H4 (cell line): ENCODE measurements at places on chromosomes 3 and 15. TPM values are rescaled to one million over a fixed set of nuclear protein-coding genes. Genes with fewer than 3 reads are reported as not detected.

The CYP1A1 gene
- total RNA-seq = 0.33 and 2.3 TPM in 2 replicates

GRCh38 chr15:74202452-74203401, at the start of gene STRA6:
STRA6 (minus strand) TSS chr15:74202787; CDS start chr15:74202267, 520 bp downstream.
- DNase-seq = peak; percentile 80

The TM4SF4 gene
- total RNA-seq = not detected in 2 replicates

DNA sequence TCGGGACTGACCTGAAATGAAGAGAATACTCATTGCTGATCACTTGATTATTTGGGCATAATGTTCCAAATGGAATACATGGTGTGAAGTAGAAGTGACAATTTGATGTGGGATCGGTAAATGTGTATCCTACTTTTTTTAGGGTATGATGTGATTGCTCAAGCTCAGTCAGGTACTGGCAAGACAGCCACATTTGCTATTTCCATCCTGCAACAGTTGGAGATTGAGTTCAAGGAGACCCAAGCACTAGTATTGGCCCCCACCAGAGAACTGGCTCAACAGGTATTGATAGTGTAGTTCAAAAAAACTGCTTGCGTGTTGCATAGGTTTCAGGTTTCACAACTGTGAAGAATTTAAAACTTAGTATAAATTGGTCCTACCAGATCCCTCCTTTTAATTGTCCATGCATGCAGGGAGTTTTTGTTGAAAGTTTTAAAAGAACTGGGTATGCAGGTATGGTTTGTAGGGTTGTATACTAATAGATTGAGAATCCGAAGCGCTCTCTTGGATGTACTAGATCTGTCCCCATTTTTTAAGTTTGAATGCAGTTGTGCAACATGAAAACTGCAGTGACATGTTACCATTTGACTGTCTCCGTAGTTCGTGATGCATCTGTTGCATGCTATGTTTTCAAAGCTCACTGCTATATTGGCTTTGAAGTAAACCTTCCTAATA, 1.6 kb downstream of the EIF4A2 start:
- DNase-seq = no peak

DNA sequence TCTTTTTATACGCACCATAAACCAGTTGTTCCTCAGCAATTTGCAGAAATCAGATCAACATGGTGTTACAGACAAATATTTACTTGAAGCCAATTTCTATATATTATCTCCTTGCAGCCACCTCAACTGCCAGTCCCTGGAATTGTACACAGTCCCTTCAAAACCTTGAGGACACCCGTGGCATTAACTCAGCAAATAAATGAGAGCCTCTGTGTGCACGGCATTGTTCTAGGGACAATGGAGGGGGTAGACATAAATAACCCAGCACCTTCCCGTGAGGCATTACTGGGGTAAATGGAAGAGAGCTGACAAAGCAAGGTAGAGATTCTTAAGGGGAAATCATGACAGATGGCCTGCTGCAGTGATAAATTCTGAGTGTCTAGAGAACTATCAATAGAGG, 12.5 kb downstream of the TM2D3 start:
- DNase-seq = no peak

GRCh38 chr3:11201251-11202019, 47.1 kb downstream of the HRH1 start:
- DNase-seq = no peak

- DNase-seq = no peak
Observed at GRCh38 chr3:53729618-53730017, 116.6 kb downstream of the CHDH start.

DNA sequence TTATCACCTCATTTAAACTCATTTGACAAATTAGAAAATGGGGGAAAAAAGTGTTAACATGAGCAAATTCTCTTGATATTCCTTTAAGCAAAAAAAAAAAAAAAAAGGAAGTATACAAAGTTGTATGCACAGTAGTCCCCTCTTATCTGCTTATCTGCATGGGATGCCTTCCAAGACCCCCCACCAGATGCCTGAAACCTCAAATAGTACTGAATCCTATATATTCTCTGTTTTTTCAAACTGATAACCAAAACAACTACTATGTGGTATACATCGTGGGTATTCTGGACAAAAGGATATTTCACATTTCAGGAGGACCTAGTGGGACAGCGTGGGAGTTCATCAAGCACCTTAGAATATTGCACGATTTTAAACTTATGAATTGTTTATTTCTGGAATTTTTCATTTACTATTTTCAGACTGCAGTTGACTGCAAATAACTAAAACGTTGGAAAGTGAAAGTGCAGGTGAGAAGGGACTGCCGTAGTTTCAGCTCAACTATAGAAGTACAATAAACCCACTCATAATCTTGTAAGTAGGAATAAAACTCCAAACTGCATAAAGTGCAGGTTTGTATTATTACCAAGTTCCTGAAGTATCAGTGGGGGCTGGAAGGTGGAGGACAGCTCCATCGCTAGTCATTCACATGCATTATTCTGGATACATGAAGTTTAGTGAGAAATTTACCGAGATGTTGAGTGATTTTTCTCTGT, 43.6 kb upstream of the PLCL2 start:
- no peak for DNase-seq

- DNase-seq = no peak
Observed at GRCh38 chr15:52006702-52007340, 12.2 kb upstream of the MAPK6 start.

GRCh38 chr3:197675951-197676350, 60.8 kb downstream of the RUBCN start:
- DNase-seq = no peak

The ZNF80 gene
- not detected in 2 replicates for total RNA-seq

DNA sequence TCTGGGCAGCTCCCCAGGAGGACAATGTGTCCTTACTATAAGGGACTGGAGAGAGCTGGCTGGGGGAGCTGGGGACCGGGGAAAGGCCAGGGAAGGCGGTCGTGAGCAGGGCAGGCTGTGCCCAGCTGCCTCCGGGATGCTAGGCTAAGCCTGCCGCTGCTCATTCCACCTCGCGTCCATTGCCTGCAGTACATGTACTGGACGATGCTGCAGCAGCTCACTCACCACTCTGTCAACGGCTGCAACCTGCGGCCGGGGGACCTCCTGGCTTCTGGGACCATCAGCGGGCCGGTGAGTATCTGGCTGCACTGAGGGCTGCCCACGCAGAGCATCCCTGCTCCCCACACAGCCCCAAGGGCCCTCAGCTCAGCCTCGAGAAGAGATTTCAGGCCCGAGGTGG, 27.1 kb downstream of the FAH start:
- no peak for DNase-seq

The PCSK6 gene
- total RNA-seq = not detected in 2 replicates

DNA sequence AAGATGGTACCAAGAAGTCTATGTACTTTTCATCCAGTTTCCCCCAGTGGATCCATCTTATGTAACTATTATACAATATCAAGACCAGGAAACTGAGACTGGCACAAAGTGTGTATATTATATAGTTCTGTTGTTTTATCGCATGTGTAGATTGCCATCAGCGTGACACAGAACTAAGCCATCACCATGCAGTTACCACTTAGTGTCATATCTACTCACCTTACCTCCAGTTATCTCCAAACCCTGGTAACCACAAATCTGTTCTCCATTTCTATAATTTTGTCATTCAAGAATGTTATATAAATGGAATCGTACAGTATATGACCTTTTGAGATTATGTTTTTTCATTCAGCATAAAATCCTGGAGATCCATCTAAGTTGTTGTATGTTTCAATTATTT, 23.1 kb downstream of the IFT122 start:
- DNase-seq = no peak

- no peak for DNase-seq
Observed at GRCh38 chr3:167864552-167864874, 129.0 kb downstream of the SERPINI1 start.

The GXYLT2 gene
- total RNA-seq = 14.2 and 16.9 TPM in 2 replicates

The PRTG gene
- 1.3 and 2.1 TPM in 2 replicates for total RNA-seq

- no peak for DNase-seq
Observed at GRCh38 chr3:197462808-197463207, 93.0 kb downstream of the BDH1 start.

The SNRK gene
- 9.2 and 11.4 TPM in 2 replicates for total RNA-seq

DNA sequence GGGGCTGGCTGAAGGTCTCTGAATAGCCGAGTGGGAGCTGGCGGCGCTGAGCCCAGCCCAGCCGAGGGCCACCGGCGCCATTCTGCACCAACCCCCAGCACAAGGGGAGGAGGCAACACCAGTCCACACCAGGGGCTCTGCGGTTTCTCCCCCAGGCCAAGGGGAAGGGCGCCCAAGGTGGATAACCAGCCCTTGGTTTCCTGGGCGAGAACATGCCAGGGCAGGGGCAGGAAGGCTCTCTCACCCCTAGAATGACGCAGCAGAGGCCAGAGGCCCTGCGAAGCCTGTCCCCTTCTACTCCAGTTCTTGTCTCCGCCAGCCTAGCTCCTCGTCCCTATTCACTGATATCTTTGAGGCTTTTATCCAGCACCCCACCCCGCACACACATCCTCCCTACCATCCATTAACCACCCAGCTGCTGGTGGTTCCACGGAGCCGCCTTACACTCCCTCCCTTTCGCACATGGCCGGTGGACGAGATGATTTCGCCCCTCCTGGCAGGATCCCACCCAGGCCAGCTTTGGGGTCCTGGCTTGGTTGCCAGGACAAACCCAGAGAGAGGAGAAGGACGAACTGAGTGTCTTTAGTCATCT, 1.3 kb downstream of the RBPMS2 start:
- no peak for DNase-seq

DNA sequence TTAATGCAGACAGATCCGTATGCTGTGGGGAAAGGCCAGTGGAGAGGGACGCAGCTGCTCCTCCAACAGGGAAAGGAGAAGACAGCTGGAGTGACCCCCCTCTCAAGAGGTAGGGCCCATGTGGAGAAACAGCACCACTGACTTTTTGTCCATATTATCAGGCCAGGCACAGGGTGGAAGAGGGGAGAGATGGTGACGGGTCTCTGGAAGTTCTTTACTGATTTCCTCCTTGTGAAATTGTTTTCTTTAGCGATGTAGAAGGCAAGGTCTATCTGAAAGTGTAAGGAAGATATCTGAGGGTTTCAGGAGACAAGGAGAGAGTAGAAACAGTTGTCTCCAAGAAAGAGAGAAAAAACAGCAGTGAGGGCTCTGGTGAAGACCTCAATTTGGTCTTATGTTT, 338.8 kb downstream of the VPS13C start:
- DNase-seq = no peak

The MKRN3 gene
- total RNA-seq = 5.6 and 9.6 TPM in 2 replicates

GRCh38 chr3:155549087-155549486, 195.8 kb downstream of the PLCH1 start:
- no peak for DNase-seq

GRCh38 chr3:41148478-41148877, 50.8 kb upstream of the CTNNB1 start:
- DNase-seq = no peak

DNA sequence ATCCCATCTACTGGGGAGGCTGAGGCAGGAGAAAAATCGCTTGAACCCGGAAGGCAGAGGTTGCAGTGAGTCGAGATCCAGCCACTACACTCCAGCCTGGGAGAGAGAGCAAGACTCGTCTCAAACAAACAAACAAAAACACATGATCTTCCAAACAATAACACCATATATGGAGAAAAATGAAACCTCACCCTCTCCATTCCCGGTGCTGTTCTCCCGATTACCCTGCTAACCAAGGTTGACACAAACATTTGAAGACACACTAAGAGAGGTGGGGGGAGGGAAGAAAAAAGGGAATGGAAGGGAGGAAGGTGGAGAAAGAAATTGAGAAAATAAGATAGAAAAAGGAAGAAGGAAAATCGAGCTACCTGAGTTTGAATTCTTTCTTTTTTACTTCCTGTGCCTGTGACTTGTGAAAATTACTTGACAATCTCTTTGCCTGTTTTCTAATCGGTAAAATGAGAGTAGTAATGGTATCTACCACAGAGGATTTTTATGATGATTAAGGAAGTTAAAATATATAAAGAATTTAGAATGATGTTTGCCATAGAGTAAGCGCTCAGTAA, 1.1 kb upstream of the PLSCR2 start:
- peak; percentile 39 for DNase-seq

- DNase-seq = no peak
Observed at GRCh38 chr15:75167588-75168350, 33.9 kb upstream of the C15orf39 start.

DNA sequence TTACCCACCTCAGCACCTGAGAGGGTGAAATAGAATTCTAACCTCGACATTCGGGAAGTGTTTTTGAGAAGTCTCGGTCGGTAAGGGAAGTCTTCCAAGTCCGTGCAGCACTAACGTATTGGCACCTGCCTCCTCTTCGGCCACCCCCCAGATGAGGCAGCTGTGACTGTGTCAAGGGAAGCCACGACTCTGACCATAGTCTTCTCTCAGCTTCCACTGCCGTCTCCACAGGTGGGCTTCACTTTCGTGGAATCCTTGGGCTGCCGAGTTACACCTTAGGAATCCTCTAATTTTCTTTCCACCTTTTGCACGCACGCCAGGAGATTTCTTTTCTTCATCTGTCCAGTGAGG, 775 bp downstream of the CCNDBP1 start:
- no peak for DNase-seq

DNA sequence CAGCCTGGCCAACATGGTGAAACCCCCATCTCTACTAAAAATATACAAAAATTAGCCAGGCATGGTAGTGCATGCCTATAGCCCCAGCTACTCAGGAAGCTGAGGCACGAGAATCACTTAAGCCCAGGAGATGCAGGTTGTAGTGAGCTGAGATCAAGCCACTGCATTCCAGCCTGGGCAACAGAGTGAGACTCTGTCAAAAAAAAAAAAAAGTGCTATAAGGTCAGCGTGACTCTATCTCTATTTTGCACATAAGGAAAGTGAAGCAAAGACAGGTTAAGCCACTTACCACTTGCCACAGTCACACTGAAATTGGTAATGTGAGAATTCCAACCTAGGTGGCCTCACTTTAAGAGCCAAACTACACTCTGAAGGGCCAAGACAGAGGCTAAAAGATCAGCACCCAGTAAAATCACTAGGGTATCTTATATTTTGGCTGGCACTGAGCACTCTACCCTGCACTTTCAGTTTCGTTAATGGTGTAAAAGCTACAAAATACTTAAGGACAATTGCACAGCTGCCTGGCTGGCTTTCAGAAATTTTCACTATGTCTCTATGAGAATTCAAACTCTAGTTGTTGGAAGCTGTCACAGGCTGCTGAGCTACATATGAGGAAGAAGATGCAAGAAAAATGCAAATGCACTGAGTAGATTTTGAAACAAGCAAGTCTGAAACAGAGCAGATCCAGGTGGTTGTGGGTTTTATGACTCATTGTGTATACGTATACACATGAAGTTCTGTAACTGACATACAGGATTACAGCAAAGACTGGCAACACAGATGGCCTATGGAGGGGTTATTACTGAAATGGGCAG, 32.7 kb downstream of the TRANK1 start:
- peak; percentile 79 for DNase-seq

The PYDC2 gene
- not detected in 2 replicates for total RNA-seq

The THPO gene
- total RNA-seq = 0.43 and 0.74 TPM in 2 replicates

The DCP1A gene
- 6.5 and 10.9 TPM in 2 replicates for total RNA-seq

The MCTP2 gene
- total RNA-seq = 27.0 and 36.1 TPM in 2 replicates

DNA sequence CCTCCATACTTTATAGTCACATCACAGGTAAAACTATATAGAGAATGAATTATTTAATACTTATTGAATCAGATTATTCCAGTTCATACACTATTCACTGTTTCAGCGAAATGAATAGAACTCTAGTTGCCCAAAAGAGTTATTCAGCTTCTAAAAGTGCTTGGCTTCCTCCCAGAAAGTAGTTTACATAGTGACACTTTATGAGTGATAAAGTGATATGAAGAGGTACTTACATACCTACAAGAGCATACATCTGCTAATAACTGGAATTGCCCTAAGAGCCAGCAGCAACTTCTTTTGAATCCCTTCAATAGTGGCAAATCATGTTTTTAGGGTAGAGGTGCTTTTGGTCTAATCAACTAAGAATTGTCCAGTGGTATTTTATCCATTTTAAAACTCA, 635.1 kb upstream of the AGTR1 start:
- no peak for DNase-seq

The LRRC49 gene
- total RNA-seq = 8.5 and 13.4 TPM in 2 replicates

The ADAMTS9 gene
- 1.8 and 4.4 TPM in 2 replicates for total RNA-seq

- no peak for DNase-seq
Observed at GRCh38 chr3:28089527-28089897, 151.9 kb upstream of the CMC1 start.

The DUOXA2 gene
- total RNA-seq = not detected in 2 replicates
